ENCODE measurements at places on chromosomes 16 and 17.

- peak; percentile 71 for DNase-seq
These were observed 32.7 kb upstream of the CDH1 start for GRCh38 chr16:68704232-68704867.

DNA sequence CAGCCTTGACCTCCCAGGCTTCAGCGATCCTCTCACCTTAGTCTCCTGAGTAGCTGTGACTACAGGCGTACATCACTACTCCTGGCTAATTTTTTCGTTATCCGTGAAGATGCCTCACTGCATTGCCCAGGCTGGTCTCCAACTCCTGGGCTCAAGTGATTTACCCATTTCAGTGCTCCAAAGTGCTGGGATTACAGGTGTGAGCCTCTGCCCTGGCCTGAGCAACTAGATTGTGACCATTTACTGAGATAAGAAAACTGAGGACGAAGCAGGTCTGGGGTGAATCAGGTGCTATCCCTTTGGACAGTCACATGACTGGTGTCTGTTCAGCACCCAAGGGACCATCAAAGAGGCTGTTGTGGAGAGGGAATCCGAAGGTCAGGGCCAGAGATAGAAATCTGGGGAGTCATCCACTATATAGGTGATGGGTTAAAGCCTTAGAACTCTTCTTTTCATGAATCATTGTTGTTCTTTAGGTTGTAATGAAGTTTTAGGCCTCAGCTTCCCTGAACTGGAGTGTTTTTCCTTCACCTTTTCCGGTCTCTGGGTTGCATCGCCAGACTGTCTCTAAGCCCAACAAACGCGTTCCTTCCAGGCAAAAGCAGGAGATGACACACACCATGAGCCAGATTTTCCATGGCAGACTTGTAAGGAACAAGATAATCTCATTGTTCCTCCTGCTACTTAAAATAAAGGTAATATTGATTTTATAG lies 62.5 kb downstream of the FTO start:
- no peak for DNase-seq

- DNase-seq: no peak
These were observed 12.0 kb downstream of the SP2 start for GRCh38 chr17:47907932-47908562.

- DNase-seq: no peak
These were observed 10.9 kb downstream of the STH start for GRCh38 chr17:46009681-46010596.

- DNase-seq: no peak
These were observed 19.8 kb upstream of the TANGO6 start for GRCh38 chr16:68823401-68824135.

DNA sequence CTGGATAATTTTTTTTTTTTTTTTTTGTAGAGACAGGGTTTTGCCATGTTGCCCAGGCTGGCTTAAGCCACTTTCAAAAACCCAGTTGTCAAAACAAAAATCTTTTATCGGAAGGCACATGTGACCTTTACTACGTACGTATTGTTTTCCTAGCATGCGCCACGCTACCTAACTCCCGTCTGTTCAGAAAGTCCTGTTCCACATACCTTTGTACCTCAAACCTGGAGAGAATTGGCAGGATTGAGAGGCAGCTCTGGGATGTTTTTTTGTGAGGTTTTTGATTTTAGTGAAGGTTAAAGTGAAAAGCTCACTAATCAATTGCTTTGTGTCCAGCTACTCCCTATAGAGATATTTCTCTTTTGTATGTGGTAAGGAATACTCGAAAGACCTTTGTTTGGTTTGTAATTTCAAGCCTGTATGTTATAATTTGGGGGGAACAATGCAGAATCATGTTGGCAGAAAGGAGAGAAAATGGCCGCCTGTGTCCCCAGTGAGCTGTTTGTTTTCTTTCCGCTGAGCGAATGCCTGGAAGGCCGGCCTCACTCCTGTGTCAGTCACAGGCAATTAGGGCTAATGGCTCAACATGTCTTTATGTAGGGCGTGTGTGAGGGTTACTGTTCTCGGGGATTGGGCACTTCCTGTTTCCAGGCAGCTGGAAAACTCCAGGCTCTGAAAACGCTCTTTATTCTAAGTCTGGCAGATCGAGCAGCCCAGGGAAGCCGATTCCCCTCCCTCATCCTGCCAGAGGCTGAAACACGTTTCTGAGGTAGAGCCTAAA lies 60.8 kb upstream of the CLEC18A start:
- no peak for DNase-seq

GRCh38 chr16:35599429-35600160 lies 2140.2 kb downstream of the TP53TG3F start:
- no peak for DNase-seq

DNA sequence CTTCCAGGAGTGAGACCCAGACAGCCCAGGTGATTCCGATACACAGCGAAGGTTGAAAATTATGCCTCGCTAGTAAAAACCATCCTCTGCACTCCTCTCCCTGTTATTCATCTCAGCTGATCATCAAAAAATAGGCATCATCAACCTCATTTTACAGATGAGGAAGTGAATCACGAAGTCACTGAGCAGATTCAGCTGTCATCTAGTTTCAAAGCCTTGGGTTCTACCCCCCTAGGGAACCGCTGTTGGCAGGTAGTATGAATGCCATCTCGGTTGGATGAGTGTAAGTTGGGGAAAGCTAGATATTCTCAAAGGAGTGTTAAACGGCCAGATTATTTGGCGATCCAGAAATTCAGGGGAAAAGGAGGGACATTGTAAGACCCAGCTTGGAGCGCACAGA lies 2.0 kb downstream of the CRYM start:
- no peak for DNase-seq
